ENCODE measurements at places on chromosomes 3 and 15. TPM values are rescaled to one million over a fixed set of nuclear protein-coding genes. Genes with fewer than 3 reads are reported as not detected.

CD86 gene
- not detected for total RNA-seq

DNA sequence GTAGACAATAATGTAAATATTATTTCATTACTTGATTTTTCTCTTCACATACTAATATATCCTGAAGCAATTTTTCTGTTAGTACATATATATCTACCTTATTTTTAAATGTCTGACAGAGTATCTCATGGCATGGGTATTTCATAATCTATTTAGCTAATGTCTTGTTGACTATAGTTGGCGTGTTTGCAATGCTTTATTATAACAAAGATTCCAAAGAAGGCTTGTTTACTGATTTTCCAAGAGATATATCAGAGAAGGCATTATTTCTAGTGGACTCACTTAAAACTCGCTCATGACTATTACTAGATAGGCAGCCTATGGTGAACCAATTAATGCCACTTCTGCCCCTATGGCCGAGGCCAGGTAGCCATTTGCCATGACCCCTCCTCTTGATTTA, 152.4 kb upstream of the RORA start:
- DNase-seq, result no peak

- DNase-seq, result no peak
Observed at GRCh38 chr3:190238871-190239270, 83.4 kb downstream of the CLDN1 start.

GRCh38 chr15:66733976-66734375, 31.9 kb downstream of the SMAD6 start:
- DNase-seq, result no peak

RAB6B gene
- 0.51 TPM for total RNA-seq

GRCh38 chr15:89576417-89576773, 1.1 kb downstream of the TICRR start:
- no peak for DNase-seq

GRCh38 chr3:178083906-178084866, 452.1 kb upstream of the KCNMB2 start:
- DNase-seq, result peak; percentile 15

Data from fibroblast of lung (primary cell).